ENCODE measurements at places on chromosomes 1 and 21. TPM values are rescaled to one million over a fixed set of nuclear protein-coding genes. Genes with fewer than 3 reads are reported as not detected.

Gene ESRRG
- 13.3 TPM for polyA plus RNA-seq

Gene DMRTA2
- polyA plus RNA-seq, result not detected

Gene AMPD1
- polyA plus RNA-seq, result not detected

Gene RBM11
- not detected for polyA plus RNA-seq

Gene FGGY
- 9.5 TPM for polyA plus RNA-seq

Gene MAP1LC3C
- 0.82 TPM for polyA plus RNA-seq

Gene ANGPTL7
- 0.15 TPM for polyA plus RNA-seq

Gene NES
- polyA plus RNA-seq, result 59.7 TPM

Gene F13B
- not detected for polyA plus RNA-seq

Gene HORMAD1
- polyA plus RNA-seq, result not detected

Gene MIS18A
- 2.7 TPM for polyA plus RNA-seq

Gene CACNA1S
- polyA plus RNA-seq, result not detected

Gene CDC42
- 74.3 TPM for polyA plus RNA-seq

Gene LCE1A
- not detected for polyA plus RNA-seq

Gene GGPS1
- polyA plus RNA-seq, result 29.7 TPM

Gene OR2T33
- polyA plus RNA-seq, result not detected

Gene GFI1
- 0.12 TPM for polyA plus RNA-seq

Gene PLEKHA6
- polyA plus RNA-seq, result 5.2 TPM

Gene TMEM240
- 1.5 TPM for polyA plus RNA-seq

Gene THEM5
- not detected for polyA plus RNA-seq

Data from heart left ventricle (tissue), 16 donors.